ENCODE measurements at places on chromosomes 3 and 15.

DNA sequence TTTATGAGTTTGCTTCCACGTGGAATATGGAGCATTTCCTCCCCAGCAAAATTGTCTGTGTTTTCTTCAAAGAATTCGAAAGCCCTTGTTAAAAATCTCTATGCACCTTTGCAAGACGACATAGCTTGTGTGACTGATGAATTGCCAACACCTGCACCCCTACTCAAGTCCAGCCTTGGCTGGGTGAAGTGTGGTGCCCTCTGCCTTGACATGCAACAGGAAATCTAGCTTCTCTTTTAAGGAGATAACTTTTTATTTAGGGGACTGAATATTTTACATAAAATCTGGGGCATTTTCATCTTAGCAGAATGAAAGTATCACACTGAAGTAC, 647 bp downstream of the HMG20A start:
- DNase-seq = no peak

DNA sequence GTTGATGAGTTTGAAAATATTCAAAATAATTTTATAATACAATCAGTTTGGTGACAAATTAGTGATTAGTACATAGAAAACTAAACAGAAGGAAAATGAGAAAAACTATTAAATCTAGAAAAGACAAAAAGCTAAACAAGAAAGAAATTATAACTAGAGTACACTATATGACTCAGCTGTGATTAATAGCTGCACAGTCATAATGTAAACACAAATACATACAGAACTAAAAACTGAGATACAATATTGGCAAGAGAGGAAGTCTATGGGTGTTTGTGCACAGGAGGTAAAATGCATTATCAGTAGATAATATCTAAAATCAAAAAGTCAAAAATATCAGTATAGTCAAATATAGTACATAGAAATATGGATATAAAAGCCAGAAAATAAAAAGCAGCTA, 80.7 kb upstream of the PCSK6 start:
- DNase-seq = no peak

- no peak for DNase-seq
Measured at GRCh38 chr15:101389362-101389761, 94.3 kb upstream of the SNRPA1 start.

GRCh38 chr3:56314842-56315241, 153.4 kb downstream of the ERC2 start:
- DNase-seq = no peak

GRCh38 chr3:101725194-101725889, 928 bp downstream of the CEP97 start:
- no peak for DNase-seq
